Activated T-helper 2 cell treated with anti-CD3 and anti-CD28 coated beads, Interferon-gamma antibody, Interleukin-2, Interleukin-4, amounts not matched to agents 10 μg/mL and 5 μg/mL and 100 μg/mL, durations not matched to agents 14 hours and 24 hours and 36 hours (primary cell): ENCODE measurements at places on chromosomes 7 and 10.

GRCh38 chr10:110016039-110016438 lies 8.3 kb downstream of the ADD3 start:
- no peak for DNase-seq

- peak; percentile 32 for DNase-seq
Observed at GRCh38 chr7:131688738-131689661, 132.6 kb upstream of the PODXL start.

- no peak for DNase-seq
Observed at GRCh38 chr7:155731380-155731779, 80.9 kb downstream of the SHH start.

- no peak for DNase-seq
Observed at GRCh38 chr10:5942001-5942400, 35.3 kb downstream of the IL15RA start.

DNA sequence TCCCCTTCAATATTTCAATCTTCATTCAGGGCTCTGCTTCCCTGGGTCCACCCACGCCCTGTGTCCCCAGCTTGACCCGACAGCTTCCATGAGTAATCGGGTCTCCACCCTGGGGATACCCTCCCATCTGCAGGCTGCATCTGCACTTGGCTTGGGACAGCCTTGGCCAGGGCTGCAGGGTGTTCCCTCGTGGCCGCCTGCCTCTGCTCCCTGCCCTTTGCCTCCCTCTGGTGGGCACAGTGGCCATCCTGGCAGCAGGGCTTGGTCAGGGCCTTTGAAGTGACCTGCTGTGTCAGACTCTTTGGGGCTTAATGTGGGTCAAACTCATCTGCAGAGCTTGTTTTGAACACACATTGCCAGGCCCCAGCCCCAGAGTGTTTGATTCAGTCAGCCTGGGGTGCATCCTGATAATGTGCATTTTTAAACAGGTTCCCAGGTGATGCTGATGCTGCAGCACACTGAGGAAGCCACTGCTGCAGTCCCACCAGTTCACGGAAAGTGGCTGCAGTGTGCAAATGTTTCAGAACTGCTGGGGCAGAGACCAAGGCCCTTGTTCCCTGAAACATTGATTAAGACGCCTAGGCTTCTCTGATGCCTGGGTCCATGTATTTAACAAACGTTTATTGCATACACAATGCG lies 80.7 kb upstream of the SEC61G start:
- no peak for DNase-seq

DNA sequence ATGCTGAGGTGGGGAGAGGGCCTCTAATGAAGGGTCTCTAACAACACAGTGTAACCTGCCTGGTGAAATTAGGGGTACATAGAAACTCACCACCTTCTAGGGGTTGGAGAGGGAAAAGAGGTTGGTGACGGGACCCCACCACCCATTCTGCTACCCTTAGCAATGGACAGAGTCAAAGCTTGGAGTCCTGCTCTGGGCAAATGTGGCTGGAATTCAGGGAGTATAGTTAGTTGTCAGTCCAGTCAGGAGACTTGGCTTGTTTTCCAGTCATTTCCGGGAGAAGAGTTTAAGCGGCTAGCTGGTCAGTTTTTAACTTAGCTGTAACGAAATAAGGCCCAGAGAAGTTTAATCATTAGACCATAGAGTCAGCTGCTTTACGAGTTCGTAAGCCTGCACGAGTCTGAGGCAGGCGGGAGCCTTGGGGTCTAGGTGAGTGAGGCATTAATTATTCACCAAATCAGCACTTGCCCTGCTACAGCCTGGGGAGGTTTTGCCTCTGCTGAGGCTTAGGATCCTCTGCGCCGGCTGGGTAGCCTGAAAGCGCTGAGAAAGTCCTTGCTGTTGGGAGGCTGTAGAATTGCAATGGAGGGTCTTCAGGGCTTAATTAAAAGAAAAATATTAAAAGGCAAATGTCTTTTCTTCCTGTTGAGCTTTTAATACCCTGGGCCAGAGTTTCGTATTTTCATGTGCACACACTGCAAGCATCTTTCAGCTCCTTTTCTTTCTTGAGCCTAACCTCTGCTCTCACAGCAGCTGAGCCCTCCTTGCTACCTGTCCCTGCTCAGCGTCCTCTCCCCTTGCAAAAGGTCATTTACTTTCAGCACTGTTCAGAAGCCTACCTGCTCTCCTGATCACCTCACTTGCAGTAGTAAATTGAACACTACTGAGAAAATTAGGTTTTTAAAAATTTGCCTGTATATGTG lies 1.5 kb upstream of the LAMB1 start:
- DNase-seq = no peak

- no peak for DNase-seq
Observed at GRCh38 chr10:77168861-77169260, 468.7 kb downstream of the KCNMA1 start.

DNA sequence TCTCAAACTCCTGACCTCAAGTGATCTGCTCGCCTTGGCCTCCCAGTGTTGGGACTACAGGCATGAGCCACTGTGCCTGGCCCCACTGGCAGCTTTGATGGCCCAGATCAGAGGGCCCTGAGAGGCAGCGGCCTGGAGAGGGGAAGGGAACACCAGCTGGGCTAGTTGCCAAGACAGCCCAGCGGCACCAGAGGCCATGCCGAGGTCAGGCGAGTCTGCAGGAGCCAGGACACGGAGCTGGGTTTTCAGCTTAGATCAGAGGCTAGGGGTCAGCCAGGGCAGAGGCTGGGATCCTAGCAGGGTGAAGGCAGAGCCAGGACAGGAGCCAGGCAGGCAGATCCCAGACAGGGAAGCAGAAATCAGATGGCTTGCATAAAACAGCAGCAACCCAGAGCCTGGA lies 92.9 kb downstream of the MYL10 start:
- DNase-seq = no peak

- DNase-seq = no peak
Observed at GRCh38 chr10:6108631-6109443, 20.0 kb downstream of the RBM17 start.

- DNase-seq = no peak
Observed at GRCh38 chr7:12731214-12731656, 43.8 kb downstream of the ARL4A start.

DNA sequence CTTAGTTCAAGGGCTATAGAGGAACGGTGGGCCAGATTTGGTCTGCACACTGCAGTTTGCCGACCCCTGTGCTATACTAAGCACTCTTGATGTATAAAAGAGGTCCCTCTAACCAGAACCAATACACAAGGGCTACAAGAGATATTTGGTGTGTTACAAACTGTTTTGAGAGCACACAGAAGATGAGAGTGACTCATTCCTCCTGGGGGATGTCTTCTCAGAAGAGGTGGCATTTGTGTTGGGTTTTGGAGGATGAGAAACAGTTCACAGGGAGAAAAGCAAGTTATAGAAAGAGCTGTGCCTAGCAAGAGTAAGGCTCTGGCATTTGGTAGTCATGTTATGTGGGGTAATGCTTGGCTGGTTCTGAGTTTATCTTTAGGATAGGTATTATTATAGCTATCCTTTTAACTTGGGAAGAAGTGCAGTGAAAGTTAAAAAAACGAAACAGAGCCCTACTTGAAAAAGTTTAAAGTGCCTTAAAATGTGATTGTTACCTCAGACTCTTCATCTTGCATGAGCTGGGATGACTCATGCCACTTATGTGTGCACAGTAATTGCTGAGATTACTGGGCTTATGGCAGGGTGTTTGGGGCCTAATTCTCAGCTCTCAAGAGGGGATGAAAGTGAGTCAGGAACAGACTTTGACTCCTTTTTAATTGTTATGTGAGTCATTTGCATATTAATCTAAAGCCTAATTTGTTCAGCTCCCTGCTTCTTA lies 160.4 kb downstream of the KIF20B start:
- no peak for DNase-seq

DNA sequence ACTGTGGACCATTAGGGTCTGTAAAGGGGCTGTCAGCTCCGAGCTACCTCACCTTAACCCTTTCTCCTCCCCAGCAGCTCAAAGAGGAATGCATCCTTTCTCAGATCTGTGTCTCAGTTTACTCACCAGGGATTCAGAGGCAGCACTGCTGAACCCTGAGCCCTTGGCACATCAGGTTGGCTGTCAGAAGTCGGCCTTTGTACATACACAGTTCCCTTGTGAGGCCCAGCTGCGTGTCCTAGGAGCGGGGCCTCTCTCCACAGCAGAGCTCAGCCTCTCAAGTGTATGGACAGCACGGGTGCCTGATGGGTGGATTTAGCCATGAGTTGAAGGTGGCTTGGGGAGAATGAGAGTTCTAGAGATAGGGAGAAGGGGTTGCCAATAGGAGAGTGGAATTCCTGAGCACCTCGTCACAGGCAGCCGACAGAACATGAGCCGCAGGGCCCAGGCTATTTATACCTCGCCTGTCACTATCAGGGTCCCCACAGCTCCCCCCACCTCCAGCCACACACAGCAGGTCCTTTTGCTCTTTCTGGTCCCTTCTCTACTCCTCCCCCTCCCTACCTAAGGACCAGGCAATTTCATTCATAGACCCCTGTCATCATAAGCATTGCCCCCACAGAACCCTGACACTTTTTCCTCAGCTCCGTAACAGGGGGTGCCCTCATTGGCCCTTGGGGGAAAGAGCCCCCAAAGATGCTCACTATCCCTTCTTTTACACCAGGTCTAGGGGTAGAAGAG lies 2.1 kb upstream of the FLNC start:
- no peak for DNase-seq

GRCh38 chr7:109282726-109283125 lies 713.1 kb downstream of the DNAJB9 start:
- no peak for DNase-seq

GRCh38 chr7:140559410-140559809 lies 80.1 kb upstream of the MKRN1 start:
- no peak for DNase-seq

DNA sequence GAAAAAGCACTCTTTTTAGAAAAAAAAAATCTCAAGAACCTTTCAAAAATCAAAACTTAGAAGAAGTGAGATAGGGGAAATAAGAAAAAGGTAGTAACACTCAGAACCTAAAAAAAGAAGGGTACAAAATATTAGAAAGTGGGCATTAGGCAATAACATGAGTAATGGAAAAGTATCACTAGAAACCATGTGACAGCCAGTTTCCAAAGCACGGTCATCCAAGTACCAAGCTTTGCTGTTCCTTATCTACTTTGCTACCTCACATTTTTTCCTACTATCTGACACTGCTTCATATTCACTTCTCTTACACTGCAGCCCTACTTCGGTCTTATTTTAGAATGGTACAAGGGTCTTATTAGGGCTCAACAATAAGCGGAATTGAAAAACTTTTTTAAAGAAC lies 30.3 kb downstream of the IMMP2L start:
- DNase-seq = no peak

DNA sequence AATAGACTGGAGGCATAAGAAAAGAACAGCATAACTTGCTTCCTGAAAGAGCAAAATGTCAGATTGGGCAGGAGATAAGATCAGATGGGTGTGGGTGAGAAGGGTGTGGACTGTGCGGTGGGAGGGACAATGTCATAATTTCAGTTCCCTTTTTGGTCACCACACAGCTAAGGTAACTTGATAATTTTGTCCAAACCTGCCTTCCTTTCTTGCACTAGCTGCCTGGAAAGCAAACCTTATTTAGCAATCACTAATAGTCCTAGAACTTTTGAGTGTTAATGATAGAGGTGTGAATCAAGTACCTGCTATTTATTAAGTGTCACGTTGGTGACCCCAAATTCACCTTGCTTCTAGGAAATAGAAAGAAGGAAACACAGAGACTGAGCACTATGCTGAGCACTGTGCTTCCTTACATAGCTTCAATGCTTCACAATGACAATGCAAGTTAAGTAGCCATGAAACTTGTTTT lies 72.4 kb upstream of the SP4 start:
- DNase-seq = peak; percentile 71

DNA sequence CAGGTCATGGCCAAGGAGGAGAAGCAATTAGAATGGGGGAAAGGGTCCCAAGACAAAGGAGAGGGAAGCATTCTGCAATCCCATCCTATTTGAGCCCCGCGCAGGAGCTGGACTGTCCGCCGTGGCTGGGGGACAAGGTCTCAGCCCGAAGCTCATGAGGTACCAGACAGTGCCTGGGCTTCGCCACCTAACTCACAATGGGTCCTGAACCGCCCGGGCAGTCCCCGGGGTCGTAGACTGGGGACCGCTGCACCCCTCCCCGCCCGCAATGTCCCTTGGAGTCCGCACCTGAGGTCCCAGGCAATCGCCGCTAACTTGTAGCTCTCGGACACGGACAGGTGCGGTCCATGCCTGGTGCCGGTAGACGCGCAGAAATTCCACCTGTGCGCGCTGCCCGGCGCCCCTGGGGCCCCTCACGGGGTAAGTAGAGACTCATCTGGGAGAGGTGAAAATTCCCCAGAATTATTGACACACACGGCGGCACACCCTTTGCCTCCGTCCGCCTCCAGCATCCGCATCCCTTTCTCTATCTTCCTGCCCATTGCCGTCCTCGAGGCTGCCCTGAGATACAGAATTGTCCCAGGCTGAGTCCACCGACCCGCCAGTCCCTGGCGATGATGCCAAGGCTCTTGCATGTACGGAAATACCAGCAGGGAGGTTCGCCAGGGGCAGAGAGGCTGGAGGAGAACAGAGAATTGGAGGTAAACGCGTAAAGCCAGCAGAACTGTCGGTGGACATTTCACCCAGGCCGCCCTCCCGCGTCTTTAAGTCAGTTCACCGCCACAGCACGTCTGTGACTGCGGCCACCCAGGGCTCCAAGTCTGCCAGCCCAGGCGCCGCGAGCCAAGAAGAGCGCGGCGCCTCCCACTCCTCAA lies 1.8 kb downstream of the CHRM2 start:
- DNase-seq = no peak

DNA sequence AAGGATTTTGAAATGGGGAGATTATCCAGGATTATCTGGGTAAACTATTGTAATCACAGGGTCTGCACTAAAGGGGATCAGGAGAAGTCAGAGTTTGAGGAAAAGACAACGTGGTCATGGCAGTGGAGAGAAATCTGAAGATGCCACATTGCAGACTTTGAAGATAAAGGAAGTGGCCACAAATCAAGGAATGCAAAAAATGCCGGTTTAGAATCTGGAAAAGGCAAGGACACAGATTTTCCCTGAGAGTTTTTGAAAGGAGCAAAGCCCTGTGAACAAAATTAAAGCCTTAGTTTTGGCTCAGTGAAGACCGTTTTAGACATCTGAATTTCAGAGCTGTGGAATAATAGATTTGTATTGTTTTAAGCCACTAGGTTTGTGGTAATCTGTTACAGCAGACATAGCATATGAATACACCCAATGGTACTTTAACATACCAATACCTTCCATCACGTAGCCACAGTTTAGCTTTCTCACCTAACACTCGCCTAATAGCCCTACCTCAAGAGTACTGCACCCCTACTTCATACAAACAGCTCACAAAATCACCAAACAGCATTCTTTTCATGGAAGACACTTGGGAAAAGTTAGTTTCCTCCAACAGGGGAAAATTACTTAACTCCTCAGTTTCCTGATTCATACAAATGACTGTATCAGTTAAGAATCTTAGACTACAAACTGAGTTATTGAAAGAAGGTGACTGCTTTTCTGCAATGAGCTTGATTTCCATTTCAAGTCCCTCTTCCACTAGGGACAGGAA lies 446.5 kb downstream of the INHBA start:
- DNase-seq = no peak
